Stimulated activated CD4-positive, alpha-beta T cell treated with anti-CD3 and anti-CD28 coated beads, Interleukin-4, amount 100 ng/mL, for 4 hours (primary cell): ENCODE measurements at places on chromosomes 12 and 14.

- DNase-seq = no peak
These were observed 39.7 kb downstream of the PPTC7 start for GRCh38 chr12:110543252-110543959.

DNA sequence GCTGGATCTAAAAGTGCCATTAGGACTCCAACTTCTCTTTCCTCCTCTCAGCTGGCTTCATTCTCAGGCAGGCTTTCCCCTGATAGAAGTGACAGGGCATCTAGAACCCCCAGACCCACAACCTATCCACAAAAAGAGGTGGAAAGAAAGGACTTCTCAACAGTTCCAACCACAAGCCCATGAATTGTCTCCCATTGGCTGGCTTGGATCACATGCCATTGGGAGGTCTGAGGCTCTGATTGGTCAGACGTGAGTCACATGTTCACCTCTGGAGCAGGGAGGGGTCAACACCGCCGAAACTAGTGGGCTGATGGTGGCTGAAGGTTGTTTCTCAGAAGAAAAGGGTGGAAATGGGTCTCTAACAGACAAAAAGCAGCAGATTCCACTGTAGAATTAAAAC is 47.2 kb downstream of the DRAM1 start:
- no peak for DNase-seq

DNA sequence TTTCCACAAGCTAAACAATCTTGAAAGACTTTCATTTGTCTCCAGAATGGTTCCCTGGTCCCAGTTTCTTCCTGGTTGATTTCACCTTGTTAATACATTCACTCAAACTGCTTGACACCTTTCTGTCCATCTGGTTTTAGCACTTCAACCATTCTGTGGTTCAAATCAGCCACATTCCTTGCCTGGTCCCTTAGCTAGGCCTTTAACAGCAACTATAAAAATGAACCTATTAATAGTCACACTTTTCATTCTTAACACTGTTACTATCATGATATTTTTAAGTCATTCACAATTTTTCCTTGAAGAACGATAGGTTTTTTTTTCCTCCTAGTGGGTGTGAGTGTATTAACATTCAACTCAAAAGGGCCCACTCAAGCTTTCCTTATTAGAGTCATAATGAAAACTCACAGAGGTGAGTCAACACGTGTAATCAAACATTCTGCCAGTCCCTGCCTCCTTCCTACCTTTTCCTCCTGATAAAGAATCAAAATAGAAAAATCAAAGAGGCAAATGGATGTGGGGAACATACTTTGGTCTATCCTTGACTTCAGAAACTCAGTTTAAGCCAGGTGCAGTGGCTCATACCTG is 34.4 kb upstream of the CCNT1 start:
- DNase-seq = no peak

- no peak for DNase-seq
These were observed 834.1 kb downstream of the TRHDE start for GRCh38 chr12:73106296-73106695.

GRCh38 chr12:123164222-123164621 is 13.3 kb upstream of the PITPNM2 start:
- DNase-seq = no peak

DNA sequence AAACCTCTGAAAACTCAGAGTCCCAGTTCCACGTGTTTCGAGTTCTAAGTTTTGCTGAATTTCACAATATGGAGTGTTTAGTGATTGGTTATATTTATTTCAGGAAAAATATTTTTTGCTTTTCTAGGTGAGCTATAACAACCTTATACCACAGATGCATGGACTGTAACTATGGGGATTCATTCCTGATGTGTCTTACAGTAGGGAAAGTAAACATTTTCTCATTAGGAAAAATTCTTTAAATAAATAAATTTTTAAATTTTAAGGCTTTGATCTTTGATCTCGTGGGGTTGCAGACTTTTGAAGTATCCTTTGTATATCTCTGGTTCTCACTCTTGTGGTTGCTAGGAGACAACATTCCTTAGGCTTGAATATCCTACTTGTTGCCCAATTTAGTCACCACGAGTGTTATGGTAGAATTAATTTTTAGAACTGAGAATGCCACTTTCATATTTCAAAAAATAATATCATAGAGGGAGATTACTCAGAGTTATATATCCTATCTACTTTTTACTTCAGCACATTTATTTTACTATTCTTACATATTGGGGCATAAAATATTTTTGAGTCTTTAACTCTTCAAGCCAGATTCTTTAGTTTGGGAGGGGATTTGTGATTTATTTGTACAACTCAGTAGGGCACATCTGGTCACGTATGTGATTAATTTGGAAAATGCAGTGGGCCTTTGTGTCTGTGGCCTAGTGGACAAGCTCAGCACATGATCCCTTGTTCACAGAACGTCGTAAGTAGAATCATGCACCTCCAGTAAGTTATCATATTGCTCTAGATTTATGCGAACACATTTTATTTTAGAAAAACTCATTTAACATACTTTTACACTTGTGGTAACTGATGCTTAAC is 224.0 kb downstream of the TTC6 start:
- no peak for DNase-seq

GRCh38 chr12:49671031-49671765 is 36.0 kb downstream of the FMNL3 start:
- DNase-seq = peak; percentile 43

GRCh38 chr12:2422591-2422990 is 369.8 kb downstream of the CACNA1C start:
- DNase-seq = no peak

DNA sequence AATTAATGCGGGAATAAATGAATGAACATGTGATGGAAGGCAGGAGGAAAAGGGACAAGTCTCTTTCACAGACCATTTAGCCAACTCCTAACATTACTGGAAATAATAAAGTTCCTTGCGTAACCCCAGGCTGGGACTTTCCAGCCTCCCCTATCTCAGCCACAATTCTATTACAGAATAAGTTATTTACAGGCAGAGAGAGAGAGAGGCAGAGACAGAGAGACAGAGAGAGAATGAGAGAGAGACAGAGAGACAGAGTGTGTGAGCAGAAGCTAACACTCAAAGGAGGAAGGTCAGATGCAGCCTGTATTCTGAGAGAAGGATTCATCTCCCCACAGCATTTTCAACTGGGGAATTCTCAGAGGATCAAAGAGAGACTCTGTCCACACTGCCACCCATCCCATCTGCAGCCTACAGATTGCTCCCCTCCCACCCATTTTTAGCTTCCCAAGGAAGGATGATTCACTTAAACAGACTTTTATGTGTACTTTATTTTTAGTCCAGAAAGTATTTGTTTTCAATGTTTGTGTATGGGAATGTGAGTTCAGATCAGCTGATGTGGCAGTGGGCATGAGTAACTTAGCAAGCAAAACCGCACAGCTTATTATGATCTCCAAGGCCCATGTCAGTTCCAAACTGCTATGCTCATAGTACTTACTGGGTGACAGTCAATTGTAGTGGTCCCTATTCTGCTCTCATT is 165.7 kb downstream of the CAND1 start:
- no peak for DNase-seq
